WTC11 (cell line): ENCODE measurements at places on chromosomes 7 and 10.

GRCh38 chr7:77571801-77572200 lies 34.7 kb downstream of the PTPN12 start:
- DNase-seq, result no peak

DNA sequence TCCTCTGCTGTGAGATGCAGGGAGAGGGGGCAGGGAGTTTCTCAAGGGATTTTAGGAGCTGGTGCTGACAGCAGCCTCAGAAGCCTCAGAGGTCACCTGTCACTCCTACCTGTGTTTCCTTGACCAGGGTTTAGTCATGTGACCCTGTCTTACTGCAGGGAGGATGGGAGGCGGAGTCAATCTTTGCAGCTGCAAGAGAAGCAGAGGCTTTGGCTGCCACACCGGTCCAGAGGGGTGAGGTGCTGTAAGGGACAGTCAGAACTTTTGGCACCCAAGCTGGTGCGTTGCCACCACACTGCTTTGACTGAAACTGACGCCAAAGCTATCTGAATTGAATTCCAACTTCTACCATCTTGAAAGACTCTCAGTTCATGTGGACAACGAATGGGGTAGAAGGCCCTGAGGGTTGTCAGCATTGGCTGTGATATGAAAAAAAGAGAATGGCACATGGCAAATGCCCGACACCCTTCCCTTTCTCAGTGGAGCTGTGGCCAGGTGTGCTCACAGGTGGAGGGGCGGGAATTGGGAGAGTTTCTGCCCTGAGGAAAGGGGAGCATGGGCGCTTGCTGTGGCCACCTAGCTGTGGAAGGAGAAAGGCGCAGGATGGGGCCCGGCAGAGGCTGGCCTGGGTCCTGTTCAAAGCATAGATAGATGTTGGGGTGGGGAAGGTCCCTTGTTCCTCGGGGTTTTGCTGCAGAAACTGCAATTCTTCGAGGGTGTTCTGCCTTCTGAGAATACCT lies 69.3 kb downstream of the ARHGAP22 start:
- peak; percentile 47 for DNase-seq

DNA sequence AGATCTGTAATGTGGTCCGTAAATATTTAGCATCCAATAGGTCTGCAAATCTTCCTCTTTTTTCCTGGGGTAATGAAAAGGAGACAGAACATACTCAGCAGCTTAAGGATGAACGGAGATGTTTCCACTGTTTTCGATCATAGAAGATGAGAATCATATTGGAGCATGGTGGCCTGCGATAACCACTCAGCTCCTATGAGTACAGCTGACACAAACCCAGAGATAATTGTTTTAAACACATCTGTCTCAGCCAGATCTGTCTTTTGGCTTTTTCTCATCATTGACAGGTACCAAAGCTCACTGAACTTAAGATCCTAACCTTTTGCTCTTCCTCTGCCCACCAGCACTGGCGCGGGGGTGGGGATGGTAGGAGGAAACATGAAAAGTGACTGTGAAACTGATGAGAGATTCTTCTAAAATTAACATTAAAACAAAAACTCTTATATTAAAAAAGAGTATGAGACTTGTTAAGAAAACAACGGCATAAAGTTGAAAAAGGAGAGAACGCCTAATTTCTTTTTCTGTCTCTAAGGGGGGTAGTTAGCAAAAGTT lies 71.0 kb downstream of the SVOPL start:
- DNase-seq, result no peak

DNA sequence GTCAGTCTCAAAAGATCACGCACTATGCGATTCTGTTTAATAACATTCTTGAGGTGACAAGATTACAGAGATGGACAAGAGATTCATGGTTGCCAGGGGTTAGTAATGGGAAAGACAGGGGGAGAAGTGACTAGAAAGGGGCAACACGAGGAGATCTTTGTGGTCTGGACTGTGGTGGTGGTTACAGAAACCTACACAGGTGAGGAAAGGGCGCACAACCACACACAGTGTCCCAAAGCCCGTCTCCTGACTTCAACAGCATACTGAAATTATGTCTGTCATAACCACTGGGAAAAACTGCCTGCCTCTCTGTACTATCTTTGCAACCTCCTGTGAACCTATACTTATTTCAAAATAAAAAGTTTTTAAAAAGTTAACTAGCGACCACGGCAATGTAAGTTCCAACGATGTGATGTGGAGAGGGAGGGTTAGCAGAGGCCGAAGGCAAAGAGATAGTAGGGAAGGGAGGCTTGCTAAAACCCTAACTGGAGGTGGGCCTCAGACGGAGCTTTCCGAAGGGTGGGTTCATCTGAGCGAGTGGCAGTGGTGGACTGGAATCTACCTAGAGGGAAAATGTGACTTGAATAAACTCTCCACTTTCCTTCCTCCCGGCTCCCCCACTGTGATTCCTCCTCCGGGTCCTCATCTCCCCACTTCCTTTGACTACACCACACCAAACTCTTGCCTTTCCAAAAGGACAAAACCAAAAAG lies 43.7 kb downstream of the GNA12 start:
- no peak for DNase-seq

- no peak for DNase-seq
Observed at GRCh38 chr10:124649214-124649613, 95.0 kb downstream of the FAM53B start.
